ENCODE measurements at places on chromosomes 7 and 10.

DNA sequence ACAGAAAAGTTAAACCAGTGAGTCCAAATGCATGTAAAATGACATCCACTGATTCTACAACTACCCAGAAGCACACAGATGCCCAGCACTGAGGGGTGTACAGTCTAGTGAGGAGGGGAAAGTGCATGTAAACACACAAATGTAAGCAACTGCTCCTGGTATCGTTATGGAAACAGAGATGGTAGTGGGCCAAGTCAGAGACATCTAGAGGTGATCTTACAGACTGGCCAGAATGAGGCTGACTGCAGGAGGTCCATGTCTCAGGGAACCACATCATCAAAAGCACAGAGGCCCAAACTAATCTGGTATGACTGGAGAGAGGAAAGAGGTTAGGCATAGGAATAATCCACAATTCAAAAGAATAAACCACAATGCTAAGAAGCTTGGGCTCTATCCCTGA, 176.5 kb downstream of the SRPK2 start:
- no peak for DNase-seq

- no peak for DNase-seq
Observed at GRCh38 chr10:35456153-35456720, 119.9 kb downstream of the CCNY start.

- no peak for DNase-seq
Observed at GRCh38 chr10:27153845-27154193, 365 bp downstream of the YME1L1 start.

DNA sequence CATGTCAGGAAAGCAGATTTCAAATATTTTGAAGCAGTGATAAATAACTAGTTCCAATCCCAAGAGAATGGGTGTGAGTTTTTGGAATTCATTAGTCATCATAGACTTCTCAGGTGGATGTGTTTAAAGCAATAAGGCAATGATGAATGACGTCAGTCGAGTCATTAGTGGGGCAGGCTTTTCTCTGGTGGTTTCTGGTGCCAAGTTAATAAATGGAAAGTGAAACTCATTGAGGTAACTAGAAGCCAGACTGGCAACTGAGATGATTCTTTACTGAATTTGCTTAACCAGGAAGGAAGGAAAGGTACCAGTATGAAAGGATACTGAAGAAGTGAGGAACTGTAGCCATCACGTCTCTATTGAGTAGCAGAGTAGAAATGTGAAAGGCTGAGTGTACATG, 311.0 kb downstream of the GPAM start:
- no peak for DNase-seq

DNA sequence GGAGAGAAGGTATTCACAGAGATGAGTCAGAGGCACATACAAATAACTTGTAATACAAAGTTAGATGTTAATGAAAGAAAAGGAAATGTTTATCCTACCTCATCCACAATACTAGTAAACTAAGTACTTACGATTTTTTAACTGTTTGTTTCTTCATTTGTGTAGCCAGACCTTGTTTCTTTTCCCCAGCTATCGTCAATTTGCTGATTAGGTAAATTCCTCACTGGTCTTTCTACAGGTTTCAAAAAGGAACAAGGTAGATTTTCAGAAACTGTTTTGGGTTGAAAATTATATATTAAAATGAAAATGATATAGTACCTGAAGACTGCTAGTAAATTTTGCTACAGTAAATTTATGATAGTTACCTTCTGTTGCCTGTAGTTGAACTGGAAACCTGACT, 56.6 kb downstream of the PON1 start:
- no peak for DNase-seq

- no peak for DNase-seq
Observed at GRCh38 chr10:20817116-20817515, 80.0 kb downstream of the NEBL start.

GRCh38 chr10:84084342-84084741, 55.0 kb upstream of the GHITM start:
- no peak for DNase-seq

GRCh38 chr10:1266033-1266802, 210.0 kb downstream of the WDR37 start:
- DNase-seq, result no peak

DNA sequence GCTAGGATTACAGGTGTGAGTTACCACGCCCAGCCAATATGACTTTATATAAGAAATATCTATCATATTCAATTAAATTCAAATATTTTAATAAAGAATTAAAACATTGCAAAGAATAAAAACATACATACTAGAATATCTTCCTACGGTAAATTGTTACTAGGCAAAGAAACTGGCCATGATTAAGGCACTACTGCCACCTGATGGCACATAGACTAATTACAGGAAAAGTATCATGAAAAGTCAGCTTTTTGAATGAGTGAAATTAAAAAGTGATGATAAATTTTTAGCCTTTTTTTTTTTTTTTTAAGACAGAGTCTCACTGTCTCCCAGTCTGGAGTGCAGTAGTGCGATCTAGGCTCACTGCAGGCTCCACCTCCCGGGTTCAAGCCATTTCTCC, 30.9 kb downstream of the MRPS33 start:
- DNase-seq, result no peak

- DNase-seq, result no peak
Observed at GRCh38 chr10:12608761-12609160, 259.4 kb downstream of the CAMK1D start.

GRCh38 chr7:110762546-110763225, 328.2 kb upstream of the LRRN3 start:
- DNase-seq, result no peak

GRCh38 chr7:106177300-106177690, 65.2 kb upstream of the SYPL1 start:
- DNase-seq, result no peak

GRCh38 chr7:64602086-64602485, 39.2 kb upstream of the ZNF680 start:
- DNase-seq, result no peak

GRCh38 chr7:144027974-144028373, 20.8 kb upstream of the OR2A5 start:
- no peak for DNase-seq

DNA sequence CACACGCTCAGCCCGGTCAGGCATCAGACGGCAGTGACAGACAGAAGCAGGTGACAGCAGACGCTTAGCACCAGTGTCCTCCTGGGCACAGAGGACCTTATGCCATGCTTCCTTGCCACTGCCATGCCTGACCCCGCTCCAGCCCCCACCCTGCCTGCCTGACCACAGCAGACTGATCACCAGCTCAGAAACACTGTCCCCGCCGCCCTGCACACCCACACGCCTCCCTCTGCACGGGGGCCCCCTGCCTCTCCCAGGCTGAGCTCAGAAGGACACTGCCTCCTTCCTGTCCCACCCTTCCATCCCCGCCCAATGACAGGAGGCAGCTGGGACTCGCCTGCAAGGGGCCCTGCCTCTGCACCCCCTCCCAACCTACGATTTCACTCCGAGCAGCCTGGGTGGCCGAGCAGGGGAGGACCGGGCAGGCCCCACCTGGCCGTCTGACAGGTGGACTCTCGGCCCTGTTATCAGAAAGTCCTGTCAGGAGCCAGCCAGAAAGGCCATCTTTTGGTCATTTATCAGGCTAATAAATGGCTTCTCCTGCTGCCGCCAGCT, 183.4 kb downstream of the ELFN1 start:
- DNase-seq, result no peak

DNA sequence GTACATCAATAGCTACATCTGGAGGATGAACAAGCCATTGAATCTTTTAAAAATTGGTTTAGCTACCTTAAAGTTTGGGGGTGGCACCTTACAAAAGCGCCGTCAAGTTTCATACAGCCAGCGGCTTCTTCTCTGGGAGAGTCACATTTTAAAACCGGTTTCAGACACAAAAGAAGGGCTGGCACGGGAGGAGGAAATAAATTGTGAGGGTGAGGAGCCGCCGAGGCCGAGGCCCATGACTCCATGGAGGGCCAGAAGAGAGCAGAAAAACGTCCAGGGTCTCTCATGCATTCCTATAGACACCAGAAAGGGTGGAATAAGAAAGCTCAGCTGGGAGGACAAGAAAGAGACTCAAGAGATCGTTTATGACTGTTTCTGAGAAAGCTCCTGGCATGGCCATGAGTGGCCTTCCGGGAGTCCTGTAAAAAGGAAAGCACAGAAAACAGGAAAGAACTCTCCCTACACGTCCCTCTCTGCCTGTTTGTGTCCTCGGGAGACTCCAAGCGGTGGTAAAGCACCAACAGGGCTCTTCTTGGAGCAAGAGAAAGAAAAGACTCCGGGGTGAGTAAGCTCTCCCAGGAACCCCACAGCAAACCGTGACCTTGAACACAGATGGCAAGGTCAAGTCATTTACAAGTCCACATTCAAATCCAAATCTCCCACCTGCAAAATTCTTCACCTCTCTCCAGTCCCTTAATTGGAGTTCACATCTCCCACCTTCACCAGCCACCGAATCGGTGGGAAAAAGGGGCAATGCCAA, 1.8 kb downstream of the FRAT2 start:
- no peak for DNase-seq

DNA sequence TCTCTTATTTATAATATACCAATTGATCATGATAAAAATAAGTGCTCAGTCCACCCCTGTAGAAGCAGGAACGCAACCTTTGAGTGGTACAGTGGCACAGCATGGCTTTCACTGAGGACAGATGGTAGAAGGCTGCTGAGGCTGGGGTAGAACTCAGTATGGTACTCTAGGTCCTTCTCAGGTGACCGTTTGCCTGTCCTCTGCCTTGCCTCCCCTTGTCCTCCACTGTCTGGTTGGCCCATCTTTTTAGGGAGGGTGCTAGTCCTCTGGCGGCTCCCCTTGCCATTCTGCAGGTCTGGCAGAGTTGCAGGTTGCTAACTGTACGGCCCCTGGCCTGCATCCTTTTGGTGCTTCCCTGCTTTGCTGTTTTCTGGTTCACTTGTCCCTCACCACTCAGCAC, 27.3 kb downstream of the SLC18A2 start:
- no peak for DNase-seq

- DNase-seq, result no peak
Observed at GRCh38 chr10:7672341-7673134, 5.8 kb upstream of the ITIH5 start.

DNA sequence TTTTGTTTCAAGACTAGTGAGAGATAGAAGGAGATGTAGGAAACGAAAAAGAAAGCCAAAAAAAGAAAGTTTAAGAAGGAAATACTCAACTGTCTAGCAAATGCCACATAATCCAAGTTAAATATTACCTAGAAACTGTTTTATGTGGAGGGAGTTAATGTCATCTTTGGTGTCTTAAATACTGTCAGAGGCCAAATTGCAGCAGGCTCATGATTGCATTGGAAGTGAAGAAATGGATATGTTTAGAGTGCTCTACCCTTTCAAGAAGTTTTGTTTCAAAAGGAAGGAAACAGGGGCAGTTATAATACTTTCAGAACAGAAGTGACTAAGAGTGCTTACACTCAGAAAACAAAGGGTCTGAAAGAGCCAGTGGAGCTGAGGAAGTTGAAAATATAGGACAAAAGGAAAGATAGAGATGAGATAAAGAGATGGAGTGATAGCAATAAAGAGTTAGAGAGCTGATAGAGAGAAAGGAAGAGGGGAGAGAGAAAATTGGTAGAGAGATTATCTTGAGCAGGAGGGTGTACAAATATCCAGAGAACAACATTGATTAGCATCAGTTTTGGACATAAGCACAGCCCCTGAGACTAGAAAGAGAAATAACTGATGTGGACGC, 28.0 kb upstream of the GNAI1 start:
- no peak for DNase-seq

DNA sequence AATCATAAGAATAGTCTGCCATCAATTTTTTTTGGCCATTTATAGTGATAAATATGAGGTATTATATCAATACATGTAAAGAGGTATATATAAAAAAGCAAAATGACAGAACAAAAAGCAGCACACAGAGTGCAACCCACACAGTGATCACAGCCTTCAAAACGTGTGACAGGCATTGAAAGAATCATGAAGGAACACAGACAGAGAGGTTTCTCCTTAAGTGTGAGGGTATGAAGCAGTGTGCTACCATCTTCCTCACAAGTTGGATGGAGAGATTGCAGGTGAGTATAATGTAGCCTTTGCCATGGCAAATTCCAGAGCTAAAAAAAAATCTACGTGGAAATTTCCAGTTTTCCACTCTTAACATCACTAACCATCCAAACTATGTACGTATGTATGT, 19.6 kb upstream of the EPC1 start:
- DNase-seq, result no peak

GRCh38 chr7:265998-266850, 23.7 kb upstream of the FOXL3 start:
- DNase-seq, result no peak

GRCh38 chr7:139570119-139570518, 46.6 kb downstream of the CLEC2L start:
- DNase-seq, result no peak

- no peak for DNase-seq
Observed at GRCh38 chr7:4472728-4473127, 209.4 kb upstream of the FOXK1 start.

GRCh38 chr7:158955146-158955870, 99.0 kb downstream of the DYNC2I1 start:
- no peak for DNase-seq

DNA sequence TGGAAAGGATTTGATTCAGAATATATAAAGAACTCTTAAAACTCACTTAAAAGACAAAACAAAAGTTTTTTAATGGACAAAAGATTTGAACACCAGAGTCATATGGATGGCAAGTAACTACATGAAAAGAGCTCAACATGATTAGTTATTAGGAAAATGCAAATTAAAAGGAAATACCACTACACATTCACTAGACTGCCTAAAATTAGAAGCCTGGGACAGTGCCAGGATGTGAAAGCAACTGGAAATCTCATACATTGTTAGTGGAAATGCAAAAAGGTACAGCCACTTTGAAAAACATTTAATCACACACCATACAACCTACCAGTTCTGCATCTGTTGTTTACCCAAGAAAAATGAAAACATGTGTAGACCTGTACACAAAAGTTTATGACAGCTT, 48.8 kb downstream of the RALA start:
- DNase-seq, result no peak

DNA sequence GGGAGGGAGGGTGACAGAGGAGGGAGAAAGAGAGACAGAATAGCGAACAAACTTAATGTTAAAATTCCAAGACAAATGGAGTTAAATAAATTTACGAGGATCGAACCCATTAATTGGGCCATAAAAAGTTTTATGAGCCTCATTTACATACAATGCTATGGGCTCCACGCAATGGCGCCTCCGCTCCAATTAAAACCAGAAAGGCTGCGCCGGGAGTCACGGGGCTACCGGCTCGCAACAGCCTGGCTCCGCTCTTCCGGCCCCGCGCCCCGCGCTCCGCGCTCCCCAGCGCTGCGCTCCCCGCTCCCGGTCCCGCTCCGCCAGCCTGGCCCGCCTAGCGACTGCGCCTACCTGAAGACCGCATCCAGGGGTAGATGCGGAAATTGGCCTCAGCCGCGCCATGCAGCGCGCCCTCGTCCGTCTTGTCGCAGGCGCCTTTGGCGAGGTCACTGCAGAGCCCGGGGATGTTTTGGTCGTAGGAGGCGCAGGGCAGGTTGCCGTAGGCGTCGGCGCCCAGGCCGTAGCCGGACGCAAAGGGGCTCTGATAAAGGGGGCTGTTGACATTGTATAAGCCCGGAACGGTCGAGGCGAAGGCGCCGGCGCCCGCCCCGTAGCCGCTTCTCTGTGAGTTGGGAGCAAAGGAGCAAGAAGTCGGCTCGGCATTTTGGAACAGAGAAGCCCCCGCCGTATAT, 513 bp downstream of the HOXA7 start:
- DNase-seq, result no peak

GRCh38 chr10:133258066-133258817, 18.4 kb downstream of the ADAM8 start:
- DNase-seq, result no peak

- DNase-seq, result no peak
Observed at GRCh38 chr7:130133029-130133782, 62.9 kb downstream of the KLHDC10 start.
